Activated CD4-positive, alpha-beta T cell treated with anti-CD3 and anti-CD28 coated beads for 4 hours (primary cell): ENCODE measurements at places on chromosomes 7 and 10.

GRCh38 chr7:2231992-2232765, 566 bp downstream of the MAD1L1 start:
- DNase-seq = peak; percentile 20

- DNase-seq = no peak
Measured at GRCh38 chr10:48455392-48456151, 149.1 kb downstream of the MAPK8 start.

DNA sequence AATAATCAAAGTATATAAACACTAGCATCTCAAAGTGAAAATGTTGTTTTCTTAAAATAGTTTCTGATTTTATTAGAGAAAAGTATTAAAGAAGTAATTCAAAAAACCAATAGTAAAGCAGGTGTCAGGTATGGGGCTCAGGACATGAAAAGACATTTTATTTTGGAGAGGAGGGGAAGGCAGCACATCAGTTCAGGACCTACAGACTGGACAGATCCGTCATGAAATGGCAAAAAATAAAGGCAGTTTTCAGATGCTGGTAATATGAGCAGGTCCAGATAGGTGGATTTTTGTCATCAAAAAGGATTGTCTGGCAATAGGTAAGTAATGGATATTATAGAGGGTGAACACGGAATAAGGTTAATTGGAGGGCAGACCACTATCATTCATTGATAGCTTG, 49.0 kb downstream of the GRM3 start:
- DNase-seq = no peak

GRCh38 chr7:49718760-49719159, 54.7 kb upstream of the VWC2 start:
- no peak for DNase-seq

DNA sequence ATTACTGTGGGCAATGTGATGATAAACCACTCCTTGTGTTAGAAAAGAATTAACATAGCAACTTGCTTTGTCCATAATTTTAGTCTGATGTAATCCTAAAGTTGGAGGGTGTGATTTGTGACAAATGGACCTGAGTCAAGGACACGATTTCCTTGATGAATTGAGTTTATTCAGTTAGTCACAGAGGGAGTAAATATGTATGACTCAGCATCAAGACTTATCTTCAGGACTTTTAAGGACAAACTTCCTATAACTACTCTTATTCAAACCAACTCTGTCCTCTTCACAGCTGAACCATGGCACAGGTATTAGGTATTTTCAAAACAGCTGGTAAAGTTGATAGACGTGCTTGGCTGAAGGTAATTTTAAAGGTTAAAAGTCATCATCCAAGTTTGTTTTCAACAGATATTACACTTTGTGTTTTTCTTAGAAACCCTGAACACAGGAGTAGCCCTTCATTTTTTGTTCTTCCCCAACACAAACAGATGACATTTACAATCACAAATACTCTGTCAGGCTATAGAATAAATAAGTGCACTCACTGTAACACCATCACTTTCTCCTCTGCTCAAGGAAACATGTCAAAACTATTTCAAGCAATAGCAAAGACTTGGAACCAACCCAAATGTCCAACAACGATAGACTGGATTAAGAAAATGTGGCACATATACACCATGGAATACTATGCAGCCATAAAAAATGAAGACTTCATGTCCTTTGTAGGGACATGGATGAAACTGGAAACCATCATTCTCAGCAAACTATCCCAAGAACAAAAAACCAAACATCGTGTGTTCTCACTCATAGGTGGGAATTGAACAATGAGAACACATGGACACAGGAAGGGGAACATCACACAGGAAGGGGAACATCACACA, 54.5 kb downstream of the COA1 start:
- DNase-seq = no peak
